ENCODE measurements at places on chromosomes 7 and 10.

- DNase-seq, result no peak
These were observed 190.9 kb downstream of the DNAJB6 start for GRCh38 chr7:157527686-157528085.

DNA sequence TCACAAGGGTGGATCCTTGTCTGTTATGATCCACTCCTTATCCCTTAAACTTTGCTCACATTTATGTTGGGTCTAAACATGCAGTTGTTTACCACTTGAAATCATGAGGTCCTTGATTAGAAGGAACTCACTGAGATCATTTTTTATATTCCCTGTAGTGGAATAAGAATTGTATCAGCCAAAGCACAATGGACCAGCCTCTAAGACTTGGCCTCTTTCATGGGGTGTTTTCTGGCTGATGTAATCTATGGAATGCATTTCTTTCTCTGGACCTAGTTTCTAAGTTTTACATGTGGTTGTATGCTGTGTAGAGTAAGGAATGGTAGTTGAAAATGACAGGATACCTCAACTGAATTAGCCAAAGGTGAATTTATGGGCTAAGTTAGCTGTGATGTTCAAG is 376.6 kb downstream of the SORCS3 start:
- DNase-seq, result no peak

DNA sequence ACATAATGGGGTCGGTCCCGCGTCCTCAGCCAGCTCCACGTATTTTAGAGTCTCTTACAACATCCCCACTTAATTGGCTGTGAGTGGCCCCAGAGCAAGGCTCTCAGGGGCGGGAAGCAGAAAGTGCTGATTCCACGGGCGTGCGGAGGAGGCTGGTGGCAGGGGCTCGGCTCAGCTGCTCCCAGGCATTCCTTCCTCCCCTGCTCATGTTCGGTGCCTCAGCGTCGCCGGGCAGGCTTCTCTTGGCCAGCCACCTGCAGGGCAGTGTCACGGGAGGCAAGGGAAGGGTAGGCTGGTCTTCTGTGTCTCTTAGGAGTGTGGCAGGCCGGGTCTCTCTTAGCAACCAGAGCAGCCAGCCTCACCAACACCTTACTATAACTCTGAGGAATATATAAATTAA is 33.8 kb downstream of the IL15RA start:
- DNase-seq, result no peak

GRCh38 chr10:51230887-51231585 is 156.7 kb downstream of the PRKG1 start:
- no peak for DNase-seq

DNA sequence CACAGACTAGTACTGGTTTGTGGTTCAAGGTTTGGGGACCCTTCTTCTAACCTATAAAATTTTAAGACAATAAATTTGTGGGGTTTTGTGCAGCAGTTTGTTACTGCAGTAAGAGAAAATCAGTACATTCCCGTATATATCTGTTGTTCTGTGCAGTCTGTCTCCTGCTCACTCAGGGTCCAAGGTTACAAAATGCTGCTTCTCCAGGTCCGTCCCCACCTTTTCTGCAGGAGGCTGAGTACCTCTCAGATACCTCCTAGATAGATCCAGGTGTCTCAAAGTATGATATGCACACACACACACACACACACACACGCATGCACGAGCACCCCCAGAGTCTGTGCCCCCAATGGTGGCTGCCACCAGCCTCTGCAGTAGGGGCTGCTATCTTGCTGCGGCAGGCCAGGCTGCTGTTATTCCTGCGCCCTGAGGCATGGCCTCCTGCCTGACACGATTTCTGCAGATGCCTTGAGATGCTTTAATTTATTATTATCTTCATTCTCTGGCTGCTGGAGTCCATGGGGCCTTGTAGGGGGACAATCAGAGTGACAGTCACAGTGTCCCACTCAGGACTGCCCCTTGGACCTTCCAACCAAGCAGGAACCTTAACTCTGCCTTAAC is 25.2 kb upstream of the ASL start:
- no peak for DNase-seq

GRCh38 chr7:136923111-136923667 is 54.7 kb downstream of the CHRM2 start:
- DNase-seq, result no peak

- no peak for DNase-seq
These were observed 3.3 kb upstream of the ELOVL3 start for GRCh38 chr10:102222797-102223196.

- no peak for DNase-seq
These were observed 207.3 kb upstream of the SH2B2 start for GRCh38 chr7:102079140-102080018.

DNA sequence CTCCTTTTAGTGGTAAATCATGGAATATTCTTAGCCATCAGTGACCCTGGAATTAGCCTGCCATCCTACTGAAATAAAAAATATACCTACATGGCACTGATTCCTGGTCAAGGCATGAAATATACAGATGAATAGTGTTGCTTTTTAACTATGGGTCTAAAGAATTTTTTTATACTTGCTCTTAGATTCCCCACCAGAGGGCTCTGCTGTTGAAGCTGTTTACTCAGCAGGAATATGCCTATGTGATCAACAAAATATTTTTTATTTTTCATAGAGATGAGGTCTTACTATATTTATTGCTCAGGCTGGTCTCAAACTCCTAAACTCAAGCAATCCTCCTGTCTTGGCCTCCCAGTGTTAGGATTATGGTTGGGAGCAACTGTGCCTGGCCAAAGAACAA is 13.5 kb downstream of the ZC3HC1 start:
- no peak for DNase-seq

DNA sequence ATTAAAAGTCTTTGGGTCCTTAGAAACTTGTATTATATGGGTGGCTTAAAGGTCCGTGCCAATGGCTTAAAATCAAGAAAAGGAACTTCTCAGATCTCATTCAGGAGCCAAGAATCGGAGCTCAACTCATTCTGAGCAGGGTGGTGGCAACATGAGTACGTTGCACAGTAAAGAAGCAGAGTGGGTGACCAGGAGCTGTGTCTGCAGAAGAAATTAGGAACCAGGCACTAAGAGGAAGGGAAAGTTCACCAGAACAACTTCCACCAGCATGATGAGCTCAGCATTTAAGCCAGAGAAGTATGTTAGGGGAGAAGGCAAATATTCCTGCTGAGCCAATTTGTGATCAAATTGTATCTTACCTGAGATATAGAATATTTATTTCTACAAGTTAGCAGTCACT is 236.0 kb upstream of the NRP1 start:
- DNase-seq, result no peak

DNA sequence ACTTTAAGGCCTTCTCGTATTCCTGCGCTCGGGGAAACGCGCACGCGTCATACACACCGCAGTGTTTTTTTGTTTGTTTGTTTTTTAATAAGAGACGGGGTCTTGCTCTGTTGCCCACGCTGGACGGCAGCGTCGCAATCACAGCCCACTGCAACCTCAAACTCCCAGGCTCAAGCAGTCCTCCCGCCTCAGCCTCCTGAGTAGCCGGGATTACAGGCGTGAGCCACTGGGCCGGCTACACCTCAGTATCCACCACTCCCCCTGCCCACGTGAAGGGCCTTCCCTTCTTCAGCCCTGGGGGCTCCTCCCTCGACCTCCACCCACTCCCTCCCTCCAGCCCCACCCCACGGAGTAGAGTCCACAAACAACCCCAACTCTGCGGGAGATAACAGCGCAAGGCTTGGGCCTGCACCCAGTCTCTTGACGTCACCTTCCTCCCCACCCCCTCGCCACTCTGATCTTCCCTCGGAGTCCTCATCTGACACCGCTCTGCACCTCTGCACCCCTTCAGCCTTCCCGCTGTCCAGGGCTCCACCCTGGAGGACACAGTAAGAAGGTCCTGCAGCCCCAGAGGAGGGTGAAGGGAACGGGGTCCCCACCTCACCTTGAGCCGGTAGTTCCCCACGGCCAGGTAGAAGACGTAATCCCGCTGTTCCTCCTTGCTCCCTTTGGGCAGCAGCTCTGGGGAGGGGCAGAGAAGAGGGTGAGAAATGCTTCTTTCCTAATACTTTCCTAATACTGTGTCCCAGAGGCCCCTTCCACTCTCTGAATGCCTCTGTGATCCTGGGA is 2.8 kb upstream of the CLDN15 start:
- DNase-seq, result no peak

DNA sequence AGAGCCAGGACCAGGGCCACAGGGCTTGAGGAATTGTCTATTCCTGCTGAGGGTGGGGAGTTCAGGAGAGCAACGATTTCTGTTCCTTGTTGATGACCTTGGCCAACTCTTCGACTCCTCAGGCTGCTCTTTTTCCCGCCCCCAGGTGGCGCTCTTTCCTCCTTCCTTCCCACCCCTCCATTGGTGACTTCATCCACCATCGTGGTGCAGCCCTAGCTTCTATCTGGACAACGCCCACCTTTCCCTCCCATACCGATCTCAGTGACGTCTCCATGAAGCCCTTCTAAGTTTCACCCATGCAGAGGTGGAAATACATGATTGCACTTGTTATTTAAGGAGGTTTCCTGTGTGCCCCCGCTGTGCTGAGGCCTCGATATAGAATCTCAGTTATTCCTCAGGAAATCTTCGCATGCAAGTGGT is 22.1 kb upstream of the CARD11 start:
- no peak for DNase-seq

- no peak for DNase-seq
These were observed 50.5 kb upstream of the BMPER start for GRCh38 chr7:33854801-33855350.

- no peak for DNase-seq
These were observed 81.8 kb downstream of the HERPUD2 start for GRCh38 chr7:35613150-35613549.

DNA sequence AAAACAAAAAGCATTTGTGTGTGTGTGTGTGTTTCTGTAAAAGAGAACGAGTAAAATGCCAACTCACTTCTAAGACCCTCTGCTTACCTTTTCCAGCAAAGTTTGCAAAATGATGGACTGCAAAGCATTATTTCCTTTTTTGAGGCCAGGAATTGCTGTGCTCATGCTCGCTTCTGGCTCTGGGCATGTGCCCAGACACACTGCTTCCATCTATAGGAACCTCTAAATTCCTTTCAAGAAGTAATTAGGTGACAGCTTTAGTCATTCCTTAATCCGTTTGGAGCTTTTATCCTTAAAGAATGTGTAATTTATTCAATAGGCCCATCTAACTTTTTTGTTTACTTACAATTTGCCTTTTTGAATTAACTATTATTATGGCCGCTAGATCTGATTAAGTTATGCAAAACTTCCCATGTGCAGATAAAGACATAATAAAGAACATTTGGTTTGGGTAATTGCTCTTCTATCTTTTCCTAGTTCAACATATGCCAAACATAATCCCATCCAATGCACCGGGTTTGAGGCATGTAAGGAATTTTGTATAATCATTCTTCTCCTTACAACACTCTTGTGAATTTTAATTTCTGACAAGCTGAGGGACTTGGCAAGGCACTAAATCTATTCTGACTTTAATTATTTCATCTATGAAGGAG is 34.7 kb downstream of the A1CF start:
- DNase-seq, result no peak

DNA sequence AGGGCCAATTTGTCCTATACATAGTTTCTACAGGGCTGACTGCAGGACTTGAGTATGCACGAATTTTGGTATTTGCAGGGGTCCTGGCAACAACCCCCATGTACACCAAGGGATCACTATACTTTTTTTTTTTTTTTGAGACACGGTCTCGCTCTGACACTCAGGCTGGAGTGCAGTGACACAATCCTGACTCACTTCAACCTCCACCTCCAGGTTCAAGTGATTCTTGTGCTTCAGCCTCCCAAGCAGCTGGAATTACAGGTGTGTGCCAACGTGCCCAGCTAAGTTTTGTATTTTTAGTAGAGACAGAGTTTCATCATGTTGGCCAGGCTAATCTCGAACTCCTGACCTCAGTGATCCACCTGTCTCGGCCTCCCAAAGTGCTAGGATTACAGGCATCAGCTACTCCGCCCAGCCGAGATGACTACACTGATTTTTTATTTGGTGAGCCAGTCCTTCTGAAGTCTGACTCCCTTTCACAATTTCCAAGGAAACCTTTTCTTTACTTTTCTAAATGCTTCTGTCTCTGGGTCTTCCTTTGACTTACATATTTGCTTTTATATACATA is 19.8 kb downstream of the CFAP70 start:
- DNase-seq, result no peak

GRCh38 chr7:50727072-50727471 is 55.6 kb downstream of the GRB10 start:
- DNase-seq, result no peak

DNA sequence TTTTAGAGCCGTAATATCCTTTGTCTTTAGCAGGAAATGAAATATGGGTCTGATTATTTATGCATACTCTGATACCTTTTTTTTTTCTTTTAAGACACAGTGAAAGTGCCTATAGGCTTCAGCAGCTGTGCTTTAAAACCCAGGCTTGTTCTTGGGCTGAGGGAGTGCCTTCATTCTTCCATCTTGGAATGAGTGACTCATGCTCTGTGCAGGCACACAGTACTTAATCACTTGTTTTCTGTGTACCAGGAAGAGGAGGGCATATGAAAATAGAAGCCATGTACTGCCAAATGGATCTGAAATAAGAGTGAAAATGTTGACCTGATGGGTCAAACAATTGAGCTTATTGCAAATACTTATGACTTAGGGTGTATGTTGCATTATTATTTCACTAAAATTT is 12.0 kb downstream of the INPP5F start:
- DNase-seq, result no peak

All from NCI-H187 (cell line).